ENCODE measurements at places on chromosomes 5 and 9.

GRCh38 chr9:34570809-34571480 is 18.6 kb downstream of the CNTFR start:
- DNase-seq = no peak

DNA sequence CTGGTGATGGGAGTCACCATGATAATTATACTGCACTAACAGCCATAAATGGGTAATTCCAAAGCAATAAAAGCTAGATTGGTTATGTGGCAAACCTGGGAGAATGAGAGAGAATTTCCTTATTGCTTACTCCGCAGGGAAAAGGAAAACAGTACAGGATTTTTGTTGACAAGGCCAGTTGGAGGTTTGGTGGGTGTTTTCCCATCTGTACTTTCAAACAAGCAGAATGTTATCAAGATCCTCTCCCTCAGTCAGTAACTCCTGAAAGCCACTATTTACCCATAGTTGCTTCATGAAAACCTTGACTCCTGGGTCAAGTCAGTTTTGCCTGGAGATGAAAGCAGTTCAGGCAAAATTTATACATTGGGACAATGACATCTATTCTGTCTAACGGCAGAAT is 26.4 kb downstream of the IL9 start:
- DNase-seq = no peak

GRCh38 chr5:148540647-148541046 is 113.7 kb downstream of the HTR4 start:
- peak; percentile 15 for DNase-seq

GRCh38 chr5:142561486-142562097 is 124.3 kb downstream of the FGF1 start:
- no peak for DNase-seq

GRCh38 chr5:153831973-153832372 is 206.7 kb downstream of the FAM114A2 start:
- no peak for DNase-seq

GRCh38 chr9:130292106-130292505 is 26.5 kb downstream of the HMCN2 start:
- DNase-seq = no peak

DNA sequence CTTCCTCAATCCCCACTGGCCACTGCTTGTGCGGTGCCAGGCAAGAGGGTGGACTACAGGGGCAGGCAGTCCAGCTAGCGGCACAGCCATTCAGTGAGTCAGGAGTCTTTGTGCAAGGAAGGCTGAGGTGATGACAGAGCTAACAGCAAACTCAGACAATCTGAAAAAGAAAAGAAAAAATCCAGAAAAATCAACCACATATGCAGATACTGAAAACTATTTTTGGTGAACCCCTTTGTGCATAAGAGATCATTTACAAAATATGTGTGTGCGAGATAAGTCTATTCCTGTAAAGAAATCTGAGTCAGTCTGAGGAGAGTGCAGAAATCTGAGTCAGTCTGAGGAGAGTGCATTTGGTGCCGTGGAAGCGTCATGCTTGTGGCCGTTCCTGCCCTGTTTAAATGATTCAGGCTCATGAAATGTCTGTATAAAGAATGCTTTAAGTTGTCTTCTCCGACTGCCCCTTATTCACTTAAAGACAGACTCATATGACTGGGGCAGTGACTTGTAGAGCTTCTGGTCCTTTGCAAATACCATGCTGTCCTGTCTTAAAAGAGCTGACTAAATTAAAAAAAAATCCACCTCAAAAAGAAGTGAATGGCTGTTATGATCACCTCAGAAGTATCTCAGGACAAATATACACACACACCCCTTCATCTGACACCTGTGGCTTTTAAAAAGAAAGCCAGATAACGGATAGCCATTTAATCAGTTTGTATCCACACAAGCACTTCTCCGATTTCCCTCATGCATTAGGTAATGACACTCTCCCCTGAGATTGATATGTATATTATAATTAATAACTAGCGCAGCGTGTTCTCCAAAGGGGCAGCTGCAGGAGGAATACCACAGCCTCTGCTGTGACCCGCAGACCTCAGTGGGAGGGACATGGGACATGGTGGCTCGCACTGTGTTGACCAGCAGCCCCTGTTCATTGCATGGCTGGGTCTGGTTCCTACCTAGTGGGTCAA is 47.3 kb downstream of the TRIO start:
- peak; percentile 99 for DNase-seq

DNA sequence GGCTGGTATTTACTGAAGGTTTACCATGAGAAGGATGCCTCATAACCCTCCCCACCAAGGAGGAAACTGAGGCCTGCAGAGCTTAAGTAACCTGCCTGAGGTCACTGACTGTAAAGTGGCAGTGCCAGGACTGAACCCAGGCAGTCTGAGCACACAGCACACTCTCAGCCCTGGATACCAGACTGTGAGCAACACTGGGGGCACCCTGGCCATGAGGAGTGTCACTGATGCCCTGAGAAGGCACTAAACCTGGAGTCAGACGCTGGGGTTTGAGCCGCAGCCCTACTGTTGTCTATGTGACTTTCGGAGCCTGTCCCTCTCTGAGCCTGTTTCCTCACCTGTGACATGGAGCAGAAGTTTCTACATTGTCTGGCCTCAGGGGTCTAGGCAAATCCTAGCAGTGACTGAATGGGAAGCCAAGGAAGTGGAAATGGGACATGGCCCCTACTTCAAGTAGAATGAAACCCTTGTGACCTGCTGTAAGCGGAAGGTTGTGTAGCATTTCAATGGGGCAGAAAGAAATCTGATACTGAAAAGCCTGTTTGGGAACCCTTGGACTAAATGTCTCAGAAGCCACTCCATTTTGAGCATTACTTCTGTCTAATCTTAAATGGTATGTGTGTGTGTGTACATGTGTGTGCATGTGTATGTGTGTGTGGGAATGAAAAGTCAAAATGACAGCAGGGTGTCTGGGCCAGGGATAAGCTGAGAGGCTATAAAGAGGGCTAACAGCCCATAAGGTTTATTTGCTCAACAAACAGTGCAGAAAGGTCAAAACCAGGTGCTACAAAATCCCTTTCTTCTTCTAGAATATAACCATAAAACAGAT is 36.0 kb downstream of the B4GALT1 start:
- DNase-seq = no peak

All from foreskin keratinocyte (primary cell).